Airway epithelial cell (primary cell): ENCODE measurements at places on chromosomes 1 and 21. TPM values are rescaled to one million over a fixed set of nuclear protein-coding genes. Genes with fewer than 3 reads are reported as not detected.

The CFAP45 gene
- 0.09 and 0.49 TPM in 2 replicates for total RNA-seq

The KCNE2 gene
- not detected in 2 replicates for total RNA-seq

The ATP5PO gene
- 266 and 402 TPM in 2 replicates for total RNA-seq

The C1orf53 gene
- total RNA-seq, result 8.5 and 10.2 TPM in 2 replicates

The BRINP2 gene
- 0.14 TPM in 1 of 2 replicates, not detected in the other for total RNA-seq

The LCE2C gene
- total RNA-seq, result not detected in 2 replicates

The DTL gene
- 10.6 and 15.2 TPM in 2 replicates for total RNA-seq

The C1orf210 gene
- 3.9 and 8.7 TPM in 2 replicates for total RNA-seq

The ADPRS gene
- 53.6 and 69.9 TPM in 2 replicates for total RNA-seq

The IKBKE gene
- 10.7 and 15.6 TPM in 2 replicates for total RNA-seq

The FNDC10 gene
- 5.6 and 7.5 TPM in 2 replicates for total RNA-seq

The KMO gene
- total RNA-seq, result not detected in 2 replicates

The PLA2G2A gene
- not detected in 2 replicates for total RNA-seq

The HUNK gene
- total RNA-seq, result 0.07 TPM in 1 of 2 replicates, not detected in the other

The MX2 gene
- total RNA-seq, result 0.35 TPM in 1 of 2 replicates, not detected in the other

The CCDC18 gene
- total RNA-seq, result 6.0 and 6.8 TPM in 2 replicates

The OR2T11 gene
- total RNA-seq, result not detected in 2 replicates

The CHRNB2 gene
- total RNA-seq, result not detected in 2 replicates
